ENCODE measurements at places on chromosomes 5 and 9.
A peak's percentile ranks its signal among the peaks of the same experiment; 100 is the strongest.

DNA sequence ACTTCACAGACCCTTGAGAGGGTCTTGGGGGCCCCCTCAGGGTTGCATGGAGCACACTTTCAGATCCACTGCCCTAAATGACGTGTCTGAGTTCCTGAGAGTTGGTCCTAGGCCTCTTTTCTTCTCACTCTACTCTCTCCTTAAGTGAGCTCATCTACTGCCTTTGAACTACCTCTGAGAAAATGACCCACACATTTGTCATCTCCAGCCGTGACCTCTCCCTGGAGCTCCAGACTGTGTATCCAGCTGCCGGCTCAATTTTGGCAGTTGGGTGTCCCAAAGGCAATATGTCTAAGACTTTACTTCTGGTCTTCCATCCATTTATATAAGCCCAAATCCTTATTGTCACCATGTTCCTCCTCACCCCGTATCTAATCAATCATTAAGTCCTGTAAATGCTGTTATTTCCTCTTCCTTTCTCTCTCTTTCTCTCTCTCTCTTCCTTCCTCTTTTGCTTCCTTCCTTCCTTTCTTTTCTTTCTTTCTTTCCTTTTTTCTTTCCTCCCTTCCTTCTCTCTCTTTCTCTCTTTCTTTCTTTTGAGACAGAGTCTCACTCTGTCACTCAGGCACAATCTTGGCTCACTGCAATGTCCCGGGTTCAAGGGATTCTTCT lies 51.2 kb upstream of the HSPA9 start:
- no peak for DNase-seq

- DNase-seq = peak; percentile 81
These were observed 584.6 kb upstream of the CDH18 start for GRCh38 chr5:20572614-20573013.

- DNase-seq = no peak
These were observed 533.3 kb downstream of the CDH12 start for GRCh38 chr5:22319798-22320197.

- DNase-seq = no peak
These were observed 301.6 kb downstream of the ISL1 start for GRCh38 chr5:51684794-51685355.

GRCh38 chr9:106981396-106982287 lies 118.7 kb downstream of the ZNF462 start:
- DNase-seq = no peak
